ENCODE measurements at places on chromosomes 12 and 14. TPM values are rescaled to one million over a fixed set of nuclear protein-coding genes. Genes with fewer than 3 reads are reported as not detected.

- no peaks in the 10 kb centered on the region for H3K36me3 ChIP-seq
- H3K4me3 ChIP-seq = no peak overlapping the region
- peaks cover 24% of the 10 kb centered on the region for H3K4me1 ChIP-seq
- peak overlapping the region; percentile 42 for H3K27ac ChIP-seq
- peak; percentile 65 for DNase-seq
Observed at GRCh38 chr12:49832836-49833421, 4.7 kb upstream of the NCKAP5L start.

DNA sequence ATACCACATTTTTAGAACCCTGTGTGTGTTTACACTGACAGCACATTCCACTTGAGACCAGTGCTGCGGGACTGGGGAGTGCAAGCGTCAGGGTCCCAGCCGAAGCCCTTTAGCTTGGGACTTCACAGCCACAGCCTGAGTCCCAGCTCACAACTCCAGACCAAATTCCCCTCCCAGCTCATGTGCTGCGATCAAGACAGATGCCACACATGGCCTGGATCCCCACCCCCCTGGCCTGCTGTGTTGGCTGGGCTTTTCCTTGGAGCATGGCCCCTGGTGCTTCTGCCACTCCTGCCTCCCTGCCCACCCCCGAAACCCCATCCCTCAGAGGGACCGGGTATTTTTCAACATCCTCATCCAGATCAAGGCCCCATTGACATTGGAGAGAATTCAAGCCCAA, 63.7 kb downstream of the WDR20 start:
- no peak overlapping the region for H3K4me3 ChIP-seq
- H3K4me1 ChIP-seq = no peaks in the 10 kb centered on the region
- no peak for DNase-seq
- peaks cover 19% of the 10 kb centered on the region for H3K36me3 ChIP-seq
- no peaks in the 10 kb centered on the region for H3K27me3 ChIP-seq

DNA sequence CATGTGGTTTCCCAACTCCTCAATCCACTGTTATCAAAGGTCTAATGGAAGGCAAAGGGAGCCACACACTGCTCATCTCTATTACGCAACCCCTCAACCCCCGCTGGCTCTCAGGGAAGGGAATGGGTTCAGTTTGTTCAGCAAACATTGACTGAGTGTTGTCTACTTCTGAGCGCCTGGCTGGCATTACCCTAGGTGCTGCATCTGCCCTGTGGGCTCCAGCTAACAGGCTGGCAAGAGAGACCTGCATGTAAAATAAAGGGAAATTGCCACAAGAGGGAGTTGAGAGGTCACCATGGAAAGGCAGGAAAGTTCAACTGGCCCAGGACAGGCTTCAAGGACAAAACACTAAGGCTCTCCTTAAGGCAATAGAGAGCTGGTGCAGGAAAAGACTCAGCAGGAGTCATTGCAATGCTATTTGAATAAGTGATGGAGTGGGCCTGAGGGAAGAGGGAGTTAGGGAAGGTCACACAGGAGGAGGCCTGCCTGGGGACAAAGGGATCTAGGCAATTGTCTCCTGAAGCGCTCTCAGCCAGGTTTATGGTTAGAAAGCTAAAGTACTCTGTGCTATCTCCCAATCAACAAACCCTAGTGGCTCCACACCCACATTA, 5.5 kb upstream of the ZNF740 start:
- H3K27ac ChIP-seq = peak overlapping the region; percentile 81
- peaks cover 6% of the 10 kb centered on the region for H3K36me3 ChIP-seq
- peak overlapping the region; percentile 39 for H3K4me3 ChIP-seq
- no peaks in the 10 kb centered on the region for H3K27me3 ChIP-seq

Gene CDCA3
- total RNA-seq = 58.3 TPM

Gene GYS2
- not detected for total RNA-seq
